ENCODE measurements at places on chromosomes 3 and 15.

GRCh38 chr3:102105193-102105592 is 255.9 kb downstream of the NFKBIZ start:
- no peak for DNase-seq

GRCh38 chr15:61401903-61402698 is 173.0 kb upstream of the RORA start:
- no peak for DNase-seq

DNA sequence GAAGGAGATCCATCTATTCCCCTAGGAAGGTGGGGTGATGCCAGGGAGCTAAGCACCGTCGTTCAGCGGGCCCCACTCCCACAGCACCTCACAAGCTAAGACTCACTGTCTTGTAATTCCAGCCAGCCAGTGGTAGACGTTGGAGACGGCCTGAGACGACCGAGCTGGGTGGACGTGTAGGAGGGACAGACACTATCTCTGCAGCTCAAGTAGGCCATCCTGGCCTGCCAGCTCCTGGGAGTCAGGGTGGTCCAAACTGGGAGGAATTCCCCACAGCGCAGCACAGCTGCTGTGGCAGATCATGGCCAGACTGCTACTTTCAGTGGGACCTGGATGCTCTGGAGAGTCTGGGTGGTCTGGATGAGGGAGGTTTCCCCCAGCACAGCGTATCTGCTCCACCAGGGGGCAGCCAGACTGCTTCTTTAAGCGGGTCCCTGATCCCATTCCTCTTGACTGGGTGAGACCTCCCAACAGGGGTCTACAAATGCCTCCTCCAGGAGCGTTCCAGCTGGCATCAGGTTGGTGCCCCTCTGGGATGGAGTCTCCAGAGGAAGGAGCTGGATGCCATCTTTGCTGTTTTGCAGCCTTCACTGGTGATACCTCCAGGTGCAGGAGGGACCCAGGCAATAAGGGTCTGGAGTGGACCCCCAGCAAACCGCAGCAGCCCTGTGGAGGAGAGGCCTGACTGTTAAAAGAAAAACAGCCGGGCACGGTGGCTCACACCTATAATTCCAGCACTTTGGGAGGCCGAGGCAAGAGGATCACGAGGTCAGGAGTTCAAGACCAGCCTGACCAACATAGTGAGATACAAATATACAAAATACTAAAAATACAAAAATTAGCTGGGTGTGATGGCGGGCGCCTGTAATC is 27.6 kb downstream of the GNB5 start:
- DNase-seq, result no peak

DNA sequence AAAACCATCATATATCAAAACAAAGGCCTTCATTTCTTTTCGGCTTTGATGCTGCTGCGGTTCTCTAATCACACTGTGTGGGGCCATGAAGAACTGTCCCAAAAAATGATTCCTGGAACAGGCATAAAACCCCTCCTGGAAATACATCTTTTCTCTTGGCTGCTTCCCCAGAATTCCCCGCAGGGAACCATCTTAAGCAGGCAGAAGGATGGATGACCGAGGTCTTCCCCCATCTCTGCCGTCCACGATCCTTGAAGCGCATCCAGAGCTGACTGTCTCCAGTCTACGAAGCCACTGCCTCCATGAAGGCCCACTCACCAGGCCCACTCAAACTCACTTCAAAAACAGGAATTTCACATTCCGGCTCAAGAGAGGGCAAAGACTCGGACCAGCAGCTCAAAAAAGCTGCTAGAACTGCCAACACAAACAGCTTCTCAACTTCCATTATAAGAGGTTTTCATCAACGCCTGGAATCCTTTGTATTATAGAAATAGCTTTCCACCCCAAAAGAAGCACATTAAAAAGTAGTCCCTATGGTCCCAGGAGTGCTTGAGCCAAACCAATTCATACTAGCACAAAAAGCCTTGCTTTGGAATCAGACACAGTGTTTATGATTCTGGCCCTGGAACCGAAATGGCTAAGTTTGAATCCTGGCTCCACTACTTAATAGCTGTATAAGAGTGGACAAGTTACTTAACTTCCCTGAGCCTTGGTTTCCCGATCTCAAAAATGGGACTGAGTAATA is 487.5 kb upstream of the WNT5A start:
- DNase-seq, result no peak

GRCh38 chr3:41288785-41289184 is 89.5 kb downstream of the CTNNB1 start:
- DNase-seq, result no peak

GRCh38 chr15:42392309-42393024 is 33.2 kb downstream of the CAPN3 start:
- no peak for DNase-seq

- no peak for DNase-seq
These were observed 27.5 kb downstream of the AVEN start for GRCh38 chr15:34011481-34011880.

Measured in iPS DF 19.7 (cell line).